ENCODE measurements at places on chromosomes 7 and 10.

- DNase-seq = no peak
Measured at GRCh38 chr7:131425992-131426391, 98.3 kb downstream of the MKLN1 start.

DNA sequence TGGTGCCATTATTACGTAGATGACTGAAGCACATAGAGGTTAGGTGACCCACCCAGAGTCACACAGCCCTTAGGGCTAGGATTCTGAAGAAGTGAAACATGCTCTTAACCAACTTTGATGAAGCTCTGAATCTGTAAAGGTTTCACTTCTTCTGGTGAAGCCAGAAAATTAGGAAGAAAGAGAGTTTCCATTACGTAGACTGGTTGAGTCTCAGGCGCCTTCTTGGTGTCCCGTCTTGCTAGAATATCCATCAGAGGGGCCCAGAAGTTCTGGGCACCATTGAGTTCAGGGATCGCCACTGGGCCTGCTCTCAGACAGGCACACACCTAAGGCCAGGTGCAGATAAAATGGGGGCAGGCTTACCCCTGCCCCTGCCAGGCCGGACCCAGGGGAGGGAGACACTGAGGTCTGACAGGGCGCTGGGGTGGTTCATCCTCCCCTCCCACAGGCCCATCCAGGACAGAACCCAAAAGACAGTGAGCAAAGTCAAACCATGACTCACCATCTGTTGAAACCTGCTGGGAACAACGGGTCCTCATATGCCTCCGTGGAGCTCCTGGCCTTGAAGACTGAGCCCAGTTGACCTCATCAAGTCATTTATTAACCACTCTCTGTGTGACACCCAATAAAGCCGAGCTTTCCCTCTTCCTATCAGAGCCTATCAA, 33.2 kb downstream of the DRGX start:
- no peak for DNase-seq

- DNase-seq = no peak
Measured at GRCh38 chr7:150746921-150747320, 9.7 kb downstream of the GIMAP5 start.

GRCh38 chr10:3096149-3096548, 28.8 kb downstream of the PFKP start:
- no peak for DNase-seq

DNA sequence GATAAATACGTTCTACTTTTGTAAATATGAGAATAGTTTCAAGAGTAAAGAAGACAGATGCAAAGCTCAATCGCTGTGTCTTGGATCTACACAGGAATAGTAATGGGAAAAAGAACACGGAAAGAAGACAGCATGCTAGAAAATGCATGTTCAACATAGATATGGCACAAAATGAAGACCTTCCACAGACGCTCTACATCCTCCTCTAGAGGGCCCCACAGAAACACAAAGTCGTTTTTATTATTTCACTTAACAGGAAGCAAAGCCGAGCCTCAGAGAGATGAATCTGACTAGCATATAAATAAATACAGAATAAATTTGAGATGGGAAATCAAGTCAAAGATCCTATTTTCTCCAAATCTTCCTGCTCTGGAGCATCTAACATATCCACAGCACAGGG, 292.6 kb downstream of the PARD3 start:
- DNase-seq = no peak

DNA sequence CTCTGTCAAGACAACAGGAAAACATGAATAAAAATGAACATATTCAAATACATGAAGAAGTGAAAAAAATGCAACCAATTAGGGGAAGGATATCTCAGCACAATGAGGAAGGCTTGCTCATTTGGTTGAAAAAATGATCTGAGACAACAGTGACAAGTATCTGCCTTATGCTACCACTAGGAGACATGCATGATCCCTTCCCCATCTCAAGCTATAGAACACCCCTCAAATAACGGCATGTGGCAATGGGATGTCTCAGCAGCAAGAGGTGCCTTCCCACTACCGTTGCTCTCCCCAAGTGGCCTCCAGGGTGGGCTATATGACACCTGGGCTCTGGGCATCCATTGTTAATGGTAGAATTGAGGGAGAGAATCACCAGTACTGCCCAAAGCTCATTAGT, 98.1 kb upstream of the RSU1 start:
- DNase-seq = no peak

GRCh38 chr7:29401769-29402168, 161.9 kb upstream of the PRR15 start:
- no peak for DNase-seq

- DNase-seq = no peak
Measured at GRCh38 chr10:100652406-100653135, 92.8 kb upstream of the PAX2 start.

GRCh38 chr10:117166418-117167345, 28.6 kb upstream of the VAX1 start:
- DNase-seq = no peak

- no peak for DNase-seq
Measured at GRCh38 chr7:141416650-141417270, 134.4 kb upstream of the AGK start.

DNA sequence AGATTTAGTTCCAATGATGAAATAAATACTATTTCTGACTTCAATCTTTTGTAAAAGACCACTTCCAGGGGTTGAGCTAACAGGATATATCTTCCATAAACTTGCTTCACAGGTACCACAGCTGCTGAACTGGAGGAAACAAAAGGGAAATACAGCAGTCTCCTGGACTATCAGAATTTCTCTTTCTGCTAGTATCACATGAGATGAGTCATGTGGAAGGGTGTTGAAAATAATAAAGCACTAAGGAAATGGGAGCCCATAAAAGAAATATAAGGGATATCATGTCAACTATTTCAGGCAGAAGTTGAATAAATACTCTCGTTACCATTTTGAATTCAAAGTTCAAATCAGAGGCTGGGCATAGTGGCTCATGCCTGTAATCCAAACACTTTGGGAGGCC, 250.3 kb upstream of the NFE2L3 start:
- DNase-seq = no peak

GRCh38 chr10:96244354-96244753, 27.0 kb downstream of the BLNK start:
- no peak for DNase-seq

- DNase-seq = no peak
Measured at GRCh38 chr7:74568658-74569057, 88.9 kb upstream of the GTF2I start.

DNA sequence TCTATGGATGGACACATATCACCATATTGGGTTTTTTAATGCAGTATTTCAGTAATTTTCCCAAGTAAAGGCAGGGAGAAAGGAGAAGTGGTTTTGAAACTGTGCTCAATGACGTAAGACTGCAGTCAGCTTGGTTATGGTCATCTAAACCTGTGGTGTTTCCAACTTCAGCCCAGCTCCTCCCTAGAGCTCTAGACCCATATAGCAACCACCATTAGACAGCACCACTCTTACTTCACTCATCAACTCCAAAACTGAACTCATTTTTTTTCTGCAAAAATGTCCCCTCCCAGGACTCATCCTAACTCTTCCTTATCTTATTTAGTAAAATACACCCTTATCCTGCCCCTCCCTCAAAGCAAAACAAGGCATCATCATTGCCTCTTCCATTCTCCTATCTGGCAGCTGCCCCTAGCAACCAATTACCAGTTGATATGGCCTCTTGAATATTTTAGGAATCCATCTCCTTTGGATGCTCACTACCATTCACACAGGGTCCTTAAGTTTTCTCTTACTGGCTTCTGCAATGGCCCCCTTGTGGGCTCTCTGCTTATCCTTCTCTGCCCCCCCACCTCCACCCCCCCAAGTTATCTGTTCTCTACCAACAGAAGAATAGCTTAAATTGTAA, 1.5 kb upstream of the RALA start:
- no peak for DNase-seq

DNA sequence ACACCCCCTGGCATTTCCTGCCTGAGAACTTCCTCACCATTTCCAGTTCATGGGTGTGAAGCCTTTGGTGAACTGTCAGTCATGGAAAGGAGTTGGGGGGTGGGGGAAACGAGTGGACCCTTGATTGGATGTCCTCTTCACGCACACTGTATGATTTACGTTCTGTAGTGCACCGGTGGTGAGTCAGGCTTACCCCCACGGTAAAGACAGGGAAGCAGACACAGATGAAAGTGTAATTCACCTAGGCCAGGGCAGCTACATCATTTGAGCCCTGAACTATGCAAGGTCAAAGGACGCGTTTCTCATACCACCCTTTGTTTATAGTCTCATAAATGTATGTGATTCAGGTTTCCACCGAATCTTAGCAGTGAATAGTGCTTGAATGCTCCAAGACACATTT, 628.3 kb upstream of the PFKP start:
- no peak for DNase-seq

GRCh38 chr10:21166557-21167287, 269.6 kb upstream of the NEBL start:
- DNase-seq = no peak

- no peak for DNase-seq
Measured at GRCh38 chr10:126080291-126080825, 184.0 kb downstream of the FANK1 start.

- DNase-seq = no peak
Measured at GRCh38 chr10:429696-430095, 259.8 kb downstream of the DIP2C start.

DNA sequence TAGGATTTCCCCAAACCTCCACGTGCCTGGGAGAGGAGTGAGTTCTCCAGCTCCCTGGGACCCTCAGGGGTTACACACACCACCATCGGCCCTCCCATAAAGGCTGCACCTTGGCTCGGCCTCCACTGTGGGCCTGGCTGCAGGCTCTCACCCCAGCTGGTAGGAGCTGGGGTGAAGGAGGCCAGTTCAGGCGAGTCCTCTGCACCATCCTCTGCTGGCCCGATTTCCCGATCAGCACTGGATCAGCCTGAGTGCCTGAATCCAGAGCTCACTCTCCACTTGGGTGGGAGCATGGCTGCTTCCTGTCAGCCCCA, 115.1 kb upstream of the RET start:
- no peak for DNase-seq

DNA sequence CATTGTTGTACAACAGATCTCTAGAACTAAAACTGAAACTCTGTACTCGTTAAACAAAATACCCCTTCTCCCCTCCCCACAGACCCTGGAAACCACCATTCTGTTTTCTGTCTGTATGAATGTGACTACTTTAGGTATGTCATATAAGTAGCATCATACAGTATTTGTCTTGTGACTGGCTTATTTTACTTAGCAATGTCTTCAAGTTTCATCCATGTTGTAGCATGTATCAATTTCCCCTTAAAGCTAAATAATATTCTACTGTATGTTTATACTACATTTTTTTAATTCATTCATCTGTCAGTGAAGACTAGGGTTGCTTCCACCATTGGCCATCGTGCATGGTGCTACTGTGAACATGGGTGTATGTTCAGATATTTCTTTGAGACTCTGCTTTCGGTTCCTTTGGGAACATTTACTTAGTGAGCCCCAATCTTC, 71.2 kb upstream of the RPA3 start:
- no peak for DNase-seq

All from stimulated activated CD8-positive, alpha-beta memory T cell treated with anti-CD3 and anti-CD28 coated beads, Interleukin-15, amount 100 ng/mL, for 4 hours (primary cell).